Stimulated activated CD4-positive, alpha-beta T cell treated with anti-CD3 and anti-CD28 coated beads, Interleukin-15, amount 100 ng/mL, for 48 hours (primary cell): ENCODE measurements at places on chromosomes 1 and 21.

DNA sequence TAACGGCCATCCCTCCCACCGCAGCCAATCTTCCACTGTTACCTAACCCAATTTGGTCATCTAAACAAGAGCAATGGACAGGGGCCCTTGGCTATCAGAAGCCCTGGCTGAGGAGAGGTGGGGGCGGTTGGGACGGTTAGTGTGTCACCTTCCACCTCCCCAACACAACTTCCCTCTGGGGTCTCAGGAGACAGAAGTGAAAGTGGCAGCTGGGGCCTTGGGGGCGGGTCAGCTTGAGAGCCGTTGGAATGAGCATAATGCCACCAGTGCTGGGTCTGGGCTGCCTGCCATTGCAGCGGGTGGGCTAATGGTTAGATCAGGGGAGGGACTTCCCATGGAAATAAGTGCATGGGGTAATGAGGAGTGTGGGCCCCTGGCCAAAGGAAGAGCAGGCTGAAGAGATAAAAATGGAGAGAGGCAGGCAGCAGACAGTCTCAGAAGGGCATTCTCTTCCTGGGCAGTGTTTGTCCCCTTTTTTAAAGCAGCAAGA is 7.9 kb downstream of the MEF2D start:
- DNase-seq: no peak

GRCh38 chr1:171110621-171111326 is 20.1 kb downstream of the FMO3 start:
- no peak for DNase-seq

DNA sequence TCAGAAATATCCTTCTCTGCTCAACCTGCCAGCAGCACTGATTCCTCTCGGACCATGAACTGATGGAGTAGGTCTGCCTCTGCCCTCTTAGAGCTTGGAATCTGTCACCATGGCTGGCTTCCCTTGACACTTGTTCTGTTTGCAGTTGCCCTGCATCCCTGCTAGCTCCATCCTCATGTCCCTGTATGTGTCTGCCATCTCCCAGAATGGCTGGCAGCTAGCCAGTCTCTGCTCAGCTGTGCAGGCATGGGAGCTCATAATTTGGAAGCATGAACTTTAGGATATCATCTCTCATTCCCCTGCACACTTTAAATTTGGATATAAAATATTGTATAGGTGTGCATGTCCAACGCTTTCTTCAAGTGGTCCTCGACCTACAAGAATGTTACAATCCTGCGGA is 95.4 kb downstream of the C1orf94 start:
- DNase-seq: no peak

DNA sequence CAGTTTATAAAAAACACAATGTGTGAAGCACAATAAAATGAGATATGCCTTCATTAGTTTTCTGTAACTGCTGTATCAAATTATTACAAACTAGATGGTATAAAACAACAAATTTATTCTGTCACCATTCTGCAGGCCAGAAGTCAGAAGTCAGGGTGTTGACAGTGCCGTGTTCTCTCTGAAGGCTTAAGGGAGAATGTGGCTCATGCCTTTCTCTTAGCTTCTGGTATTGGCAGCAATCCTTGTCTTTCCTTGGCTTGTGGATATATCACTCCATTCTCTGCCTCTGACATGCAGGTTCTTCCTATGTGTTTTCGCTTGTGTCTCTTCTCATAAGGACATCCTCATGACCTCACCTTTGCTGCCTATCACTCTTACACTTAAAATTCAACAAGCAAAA is 10.1 kb downstream of the NEK7 start:
- no peak for DNase-seq

DNA sequence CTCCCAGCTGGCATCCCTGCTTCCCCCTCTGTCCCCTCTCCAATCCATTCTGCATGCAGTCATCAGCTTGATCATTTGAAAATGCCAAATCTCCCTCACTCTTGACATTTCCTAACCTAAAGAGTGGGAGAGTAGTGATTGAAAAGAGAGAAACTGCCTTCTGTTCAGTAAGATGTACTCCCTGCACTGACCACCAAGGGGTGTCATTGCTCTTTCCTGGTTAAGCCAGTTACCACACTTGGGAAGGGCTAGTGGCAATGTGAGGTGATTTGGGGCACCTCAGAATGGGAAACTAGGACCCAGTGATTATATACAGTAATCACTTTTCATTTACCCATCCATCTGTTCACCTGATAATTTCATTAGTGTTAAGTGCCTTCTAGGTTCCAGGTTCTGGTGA is 6.9 kb upstream of the TMEM269 start:
- DNase-seq: no peak

DNA sequence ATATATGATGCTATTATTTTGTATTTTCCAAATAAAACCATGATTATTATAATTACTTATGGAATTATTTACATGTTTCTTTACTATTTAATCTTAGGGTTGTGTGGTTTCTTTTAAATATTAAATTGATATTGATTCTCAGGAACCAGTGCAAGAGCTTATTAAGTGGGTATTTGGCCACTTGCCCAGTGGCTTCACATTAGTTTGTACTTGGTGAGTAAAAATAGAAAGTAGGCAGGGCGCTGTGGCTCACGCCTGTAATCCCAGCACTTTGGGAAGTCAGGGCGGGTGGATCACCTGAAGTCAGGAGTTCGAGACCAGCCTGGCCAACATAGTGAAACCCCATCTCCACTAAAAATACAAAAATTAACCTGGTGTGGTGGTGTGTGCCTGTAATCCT is 497.1 kb downstream of the PTPRC start:
- DNase-seq: no peak

DNA sequence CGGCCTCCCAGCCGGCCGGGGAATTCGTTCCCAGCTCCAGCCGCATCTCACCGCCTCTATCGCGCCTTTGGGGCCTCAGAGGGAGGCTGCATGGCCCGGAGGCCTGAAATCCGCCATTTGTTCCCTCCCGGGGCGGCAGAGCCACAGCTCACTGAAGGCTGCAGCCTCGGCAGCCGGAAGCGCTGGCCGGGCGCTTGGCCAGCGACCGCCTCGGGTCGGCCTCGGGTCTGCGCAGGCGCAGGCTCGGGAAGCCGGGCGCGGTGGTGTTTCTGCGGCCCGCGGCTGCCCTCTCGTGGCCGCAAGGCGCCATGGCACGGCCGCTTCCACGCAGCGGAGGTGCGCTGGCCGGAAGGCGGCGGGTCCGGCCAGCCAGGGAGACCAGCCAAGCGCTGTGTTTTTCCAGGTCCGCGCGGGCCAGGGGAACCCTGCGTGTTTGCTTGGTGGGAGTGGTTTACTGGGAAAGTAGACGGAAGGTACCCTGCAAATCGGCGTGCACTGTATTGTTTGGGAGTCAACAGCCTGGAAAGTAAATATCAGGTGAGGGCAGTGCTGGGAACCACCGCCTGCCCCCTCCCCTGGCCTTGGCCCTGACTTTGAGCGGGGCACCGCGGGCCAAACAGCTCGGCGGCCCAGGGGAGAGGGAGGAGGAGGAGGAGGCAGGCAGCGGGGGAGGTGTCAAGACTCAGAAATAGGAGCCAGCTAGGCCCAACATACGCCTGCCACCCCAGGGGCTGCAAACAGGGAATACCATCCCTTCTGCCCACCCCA is 52.7 kb upstream of the CD34 start:
- DNase-seq: peak; percentile 69

- no peak for DNase-seq
Measured at GRCh38 chr1:76864383-76864782, 2.9 kb upstream of the ST6GALNAC5 start.

DNA sequence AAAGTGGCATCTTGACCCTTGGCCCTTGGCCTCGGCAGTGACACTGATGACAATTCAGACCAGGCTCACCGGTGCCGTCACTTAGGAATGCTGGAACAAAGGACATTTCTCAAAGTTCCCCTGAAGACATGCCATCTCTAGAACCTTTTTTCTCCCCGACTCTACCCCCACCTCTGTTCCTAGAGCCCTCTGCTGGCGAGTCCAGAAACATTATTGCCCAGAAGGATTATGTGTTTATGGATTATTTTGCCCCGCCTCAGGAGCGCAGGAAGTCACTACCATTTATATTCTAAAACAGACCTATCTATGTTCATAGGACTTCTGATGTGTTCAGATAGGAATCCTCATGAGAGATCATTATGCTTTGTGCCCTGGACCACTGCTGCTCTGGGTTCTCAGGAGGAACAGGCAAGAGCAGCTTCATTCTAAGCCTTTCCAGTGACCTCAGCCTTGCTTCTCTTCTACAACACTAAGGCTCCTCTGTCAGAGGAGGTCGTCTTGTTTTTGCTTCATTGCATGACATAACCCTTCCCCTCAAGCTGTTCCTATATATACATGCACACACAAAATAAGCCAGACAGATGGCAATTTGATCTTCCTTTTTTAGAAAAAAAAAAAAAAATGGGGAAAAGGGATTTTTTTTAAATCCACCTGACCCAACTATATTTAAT is 12.4 kb upstream of the SHISA4 start:
- no peak for DNase-seq

GRCh38 chr1:59674595-59674994 is 140.2 kb upstream of the HOOK1 start:
- DNase-seq: no peak

GRCh38 chr21:31008355-31008754 is 29.9 kb downstream of the KRTAP19-8 start:
- no peak for DNase-seq

GRCh38 chr1:85109475-85109874 is 61.2 kb upstream of the MCOLN3 start:
- DNase-seq: peak; percentile 17

- no peak for DNase-seq
Measured at GRCh38 chr1:228851193-228851592, 115.9 kb downstream of the RHOU start.

GRCh38 chr1:192887426-192887825 is 78.6 kb downstream of the RGS2 start:
- no peak for DNase-seq

- no peak for DNase-seq
Measured at GRCh38 chr1:153642161-153642560, 8.3 kb downstream of the CHTOP start.

DNA sequence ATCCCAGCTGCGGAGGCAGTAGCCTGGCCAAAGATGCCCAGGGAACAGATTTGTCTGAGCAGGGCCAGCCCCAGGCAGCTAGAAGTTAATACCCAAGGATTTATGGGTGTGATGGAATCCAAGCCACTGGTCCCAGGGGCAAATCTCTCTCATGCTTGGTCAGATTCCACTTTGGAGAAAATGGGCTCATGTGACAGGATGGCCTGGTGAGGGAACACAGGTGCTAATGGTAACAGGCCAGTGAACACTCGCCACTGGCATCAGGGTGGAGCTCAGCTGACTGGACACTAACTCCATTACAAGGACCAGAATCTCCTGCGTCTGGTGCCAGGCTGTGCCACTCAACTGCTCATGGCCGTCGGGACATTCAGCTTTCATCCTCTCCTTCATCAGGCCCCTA is 12.0 kb downstream of the MDM4 start:
- no peak for DNase-seq

DNA sequence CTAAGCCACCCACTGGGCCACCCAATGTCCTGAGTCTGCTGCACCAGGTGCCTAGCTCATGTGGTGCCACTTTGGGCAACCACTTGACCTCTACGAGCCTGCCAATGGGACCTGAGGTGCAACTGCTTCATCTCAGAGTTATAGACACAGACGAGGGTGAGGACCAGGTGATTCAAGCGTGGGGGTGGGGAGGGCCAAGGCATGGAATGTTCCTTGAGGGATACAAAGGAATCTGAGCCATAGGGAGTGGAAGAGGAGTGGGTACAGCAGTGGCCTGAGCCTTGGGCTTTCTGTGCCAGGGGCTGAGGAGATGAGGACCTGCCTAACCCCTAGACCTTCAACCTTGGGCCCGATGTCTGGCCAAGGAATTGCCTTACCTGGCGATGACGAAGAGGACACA is 209.1 kb downstream of the GRIK3 start:
- DNase-seq: no peak

DNA sequence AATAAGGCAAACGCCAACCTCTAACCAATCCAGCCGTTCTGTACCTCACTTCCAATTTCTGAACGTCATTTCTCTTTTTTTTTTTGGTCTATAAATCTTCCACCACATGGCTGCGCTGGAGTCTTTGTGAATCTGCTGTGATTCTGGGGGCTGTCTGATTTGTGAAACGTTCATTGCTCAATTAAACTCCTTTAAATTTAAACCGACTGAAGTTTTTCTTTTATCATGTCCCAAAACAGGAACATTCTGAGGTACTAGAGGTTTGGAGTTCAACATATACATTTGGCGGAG is 65.5 kb upstream of the BACH1 start:
- no peak for DNase-seq

DNA sequence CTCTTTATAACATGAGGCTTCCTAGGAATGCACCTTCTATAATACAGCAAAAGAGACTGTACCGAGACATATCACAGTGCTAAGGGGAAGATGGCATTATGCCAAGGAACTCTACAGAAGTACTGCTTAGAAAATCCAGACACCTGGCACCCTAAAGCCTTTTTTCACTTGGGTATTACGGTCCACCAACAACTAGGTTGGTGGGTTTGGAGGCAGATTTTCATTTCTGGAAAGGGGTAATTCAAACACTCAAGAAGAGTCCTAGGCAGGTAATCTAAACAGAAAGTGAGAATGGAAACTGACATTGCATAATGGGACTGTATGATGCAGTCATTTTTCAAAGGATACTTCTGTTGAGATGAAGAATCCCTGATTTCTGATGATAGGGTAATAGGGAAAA is 19.6 kb downstream of the SCMH1 start:
- DNase-seq: no peak

DNA sequence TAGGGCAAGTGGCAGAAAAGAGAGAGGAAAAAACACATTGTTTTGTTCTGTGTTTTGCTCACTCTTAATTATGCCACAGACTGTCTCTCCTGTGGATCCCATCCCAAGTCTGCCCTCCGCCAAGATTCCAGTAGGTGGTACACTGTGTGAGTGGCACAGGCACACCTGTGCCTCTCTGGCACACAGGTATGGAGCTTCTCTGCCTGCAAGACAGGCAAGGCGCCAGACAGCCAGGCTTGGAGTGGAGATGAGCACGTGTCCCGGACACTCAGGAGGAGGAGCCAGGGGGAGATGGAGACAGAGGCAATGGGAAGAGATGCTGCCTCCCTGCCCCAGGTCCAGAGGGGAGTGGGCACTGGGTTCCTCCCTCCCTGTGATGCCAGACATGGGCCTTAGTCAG is 6.5 kb upstream of the GRIK3 start:
- DNase-seq: no peak

DNA sequence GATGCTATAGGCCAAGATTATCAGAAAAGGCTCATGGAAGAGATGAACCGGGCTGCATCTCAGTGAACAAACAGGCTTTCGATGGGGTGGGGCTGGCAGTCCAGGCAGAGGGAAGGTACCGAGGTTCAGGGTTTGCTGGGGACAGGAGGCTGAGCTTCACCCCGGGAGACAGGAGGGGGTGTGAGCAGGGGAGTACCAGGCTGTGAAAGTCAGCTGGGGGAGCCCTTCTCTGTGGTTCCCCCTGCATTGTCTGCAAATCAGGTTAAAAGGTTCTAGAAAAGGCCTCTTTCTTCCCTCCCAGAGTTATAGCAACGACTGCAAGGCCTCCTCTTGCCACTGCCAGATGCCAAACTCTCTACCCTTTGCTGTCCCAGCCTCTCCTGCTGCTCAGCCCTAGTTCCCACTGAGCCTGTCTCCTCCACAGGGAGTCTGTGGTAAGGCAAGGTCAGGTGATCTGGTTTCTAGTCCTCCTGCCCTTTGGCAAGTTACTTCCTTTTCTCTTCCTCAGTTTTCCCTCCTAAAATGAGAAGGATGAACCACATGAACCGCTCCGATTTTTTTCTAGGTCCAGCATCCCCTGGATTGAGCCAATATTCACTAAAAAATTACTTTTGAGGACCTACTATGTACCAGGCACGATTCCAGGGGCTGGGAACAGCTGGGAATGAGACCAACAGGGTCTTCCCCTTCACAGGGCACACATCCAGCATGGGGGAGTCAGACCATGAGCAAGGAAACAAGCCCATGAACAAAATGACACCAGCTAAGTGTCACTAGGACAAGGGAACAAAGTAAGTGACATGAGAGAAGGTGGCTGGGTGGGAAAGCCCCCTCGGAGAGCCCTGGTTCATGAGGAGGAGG is 7.2 kb downstream of the LAD1 start:
- no peak for DNase-seq
